Activated CD8-positive, alpha-beta memory T cell treated with anti-CD3 and anti-CD28 coated beads for 24 hours (primary cell): ENCODE measurements at places on chromosomes 7 and 10.

- no peak for DNase-seq
Measured at GRCh38 chr10:5493691-5494090, 5.7 kb downstream of the CALML5 start.

- DNase-seq, result no peak
Measured at GRCh38 chr7:73831834-73832651, 1.2 kb downstream of the CLDN4 start.

- no peak for DNase-seq
Measured at GRCh38 chr7:69696054-69696591, 97.8 kb downstream of the AUTS2 start.

- DNase-seq, result no peak
Measured at GRCh38 chr7:147670759-147671158, 919.8 kb upstream of the C7orf33 start.

DNA sequence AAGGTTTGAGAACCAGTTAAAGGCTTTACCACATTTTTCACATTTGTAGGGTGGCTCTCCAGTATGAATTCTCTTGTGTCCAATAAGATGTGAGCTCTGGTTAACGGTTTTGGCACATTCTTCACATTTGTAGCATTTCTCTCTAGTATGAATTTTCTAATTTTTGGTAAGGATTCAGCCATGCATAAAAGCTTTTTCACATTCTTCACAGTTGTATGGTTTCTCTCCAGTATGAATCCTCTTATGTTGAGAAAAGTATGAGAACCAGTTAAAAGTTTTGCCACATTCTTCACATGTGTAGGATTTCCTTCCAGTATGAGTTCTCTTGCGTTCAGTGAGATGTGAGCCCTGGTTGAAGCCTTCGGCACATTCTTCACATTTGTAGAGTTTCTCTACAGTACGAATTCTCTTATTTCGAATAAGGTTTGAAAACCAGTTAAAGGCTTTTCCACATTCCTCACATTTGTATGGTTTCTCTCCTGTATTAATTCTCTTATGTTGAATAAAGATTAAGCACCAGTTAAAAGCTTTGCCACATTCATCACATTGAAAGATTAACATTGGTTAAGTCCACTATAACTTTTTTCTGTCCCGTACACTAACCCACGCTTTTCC lies 33.2 kb upstream of the ZNF479 start:
- no peak for DNase-seq

GRCh38 chr10:121076776-121077715 lies 225.9 kb downstream of the WDR11 start:
- no peak for DNase-seq

DNA sequence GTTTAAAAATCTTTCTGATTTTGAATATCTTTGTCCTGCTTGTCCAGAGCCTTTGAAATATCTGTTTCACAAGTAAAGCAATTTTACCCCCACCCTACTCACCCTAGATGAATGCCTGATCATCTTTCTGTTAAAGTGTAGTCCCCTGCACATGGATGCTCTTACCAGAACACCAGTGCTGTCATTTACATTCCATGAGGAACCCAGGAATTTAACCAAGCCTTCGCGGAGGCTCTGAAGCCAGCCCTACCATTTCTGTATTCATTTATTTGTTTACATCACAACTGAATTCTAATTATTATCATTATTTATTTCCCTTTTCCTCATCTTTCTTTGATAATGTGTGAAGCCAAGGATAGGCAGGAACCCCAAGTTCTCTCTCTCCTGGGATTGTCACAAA lies 167.8 kb upstream of the MYO3A start:
- DNase-seq, result no peak

DNA sequence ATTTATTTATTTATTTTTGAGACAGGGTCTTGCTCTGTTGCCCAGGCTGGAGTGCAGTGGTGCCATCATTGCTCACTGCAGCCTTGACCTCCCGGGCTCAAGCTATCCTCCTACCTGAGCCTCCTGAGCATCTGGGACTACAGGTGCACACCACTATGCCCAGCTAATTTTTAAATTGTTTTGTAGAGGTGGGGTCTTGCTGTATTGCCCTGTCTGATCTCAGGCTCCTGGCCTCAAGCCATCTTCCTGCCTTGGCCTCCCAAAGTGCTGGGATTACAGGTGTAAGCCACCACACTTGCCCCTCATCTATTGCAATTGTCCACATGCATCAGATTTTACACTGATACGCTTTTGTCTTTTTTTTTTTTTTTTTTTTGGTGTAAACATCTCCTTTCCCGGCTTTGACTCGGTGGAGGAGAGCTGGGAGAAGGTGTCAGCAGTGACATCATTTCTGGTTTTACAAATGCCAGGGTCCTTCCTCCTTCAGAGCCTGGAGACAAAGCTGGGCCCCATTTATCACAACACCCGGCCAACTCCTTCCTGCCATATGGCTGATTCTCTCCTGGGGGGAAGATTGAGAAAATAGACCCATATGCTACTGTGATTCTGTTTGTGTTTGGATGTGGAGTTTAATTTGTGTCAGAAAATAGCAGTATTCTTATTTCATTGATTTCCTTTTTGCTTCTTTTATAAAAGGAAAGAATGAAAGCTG lies 61.3 kb downstream of the GALNT17 start:
- no peak for DNase-seq

GRCh38 chr7:149878523-149878921 lies 4.8 kb downstream of the ATP6V0E2 start:
- DNase-seq, result no peak

GRCh38 chr7:98470485-98471240 lies 69.8 kb upstream of the BAIAP2L1 start:
- DNase-seq, result peak; percentile 59

DNA sequence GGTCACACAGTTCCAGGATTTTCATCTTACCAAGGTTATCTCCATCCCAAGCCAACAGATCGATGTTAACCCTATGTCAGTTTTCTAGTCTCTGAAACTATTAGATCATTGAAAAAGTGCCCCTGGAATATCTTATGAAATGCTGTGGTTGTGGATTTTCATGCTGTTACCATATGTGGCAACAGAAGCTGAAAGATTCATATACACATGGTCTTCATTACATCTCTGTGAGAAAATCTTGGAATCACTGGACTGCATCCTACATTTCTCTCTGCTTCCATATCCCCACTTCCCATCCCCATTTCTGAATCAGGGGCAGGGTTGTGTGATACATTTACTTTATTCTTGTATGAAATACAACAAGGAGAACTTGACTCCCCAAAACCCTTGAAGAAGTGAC lies 146.1 kb downstream of the SLC16A9 start:
- DNase-seq, result no peak

DNA sequence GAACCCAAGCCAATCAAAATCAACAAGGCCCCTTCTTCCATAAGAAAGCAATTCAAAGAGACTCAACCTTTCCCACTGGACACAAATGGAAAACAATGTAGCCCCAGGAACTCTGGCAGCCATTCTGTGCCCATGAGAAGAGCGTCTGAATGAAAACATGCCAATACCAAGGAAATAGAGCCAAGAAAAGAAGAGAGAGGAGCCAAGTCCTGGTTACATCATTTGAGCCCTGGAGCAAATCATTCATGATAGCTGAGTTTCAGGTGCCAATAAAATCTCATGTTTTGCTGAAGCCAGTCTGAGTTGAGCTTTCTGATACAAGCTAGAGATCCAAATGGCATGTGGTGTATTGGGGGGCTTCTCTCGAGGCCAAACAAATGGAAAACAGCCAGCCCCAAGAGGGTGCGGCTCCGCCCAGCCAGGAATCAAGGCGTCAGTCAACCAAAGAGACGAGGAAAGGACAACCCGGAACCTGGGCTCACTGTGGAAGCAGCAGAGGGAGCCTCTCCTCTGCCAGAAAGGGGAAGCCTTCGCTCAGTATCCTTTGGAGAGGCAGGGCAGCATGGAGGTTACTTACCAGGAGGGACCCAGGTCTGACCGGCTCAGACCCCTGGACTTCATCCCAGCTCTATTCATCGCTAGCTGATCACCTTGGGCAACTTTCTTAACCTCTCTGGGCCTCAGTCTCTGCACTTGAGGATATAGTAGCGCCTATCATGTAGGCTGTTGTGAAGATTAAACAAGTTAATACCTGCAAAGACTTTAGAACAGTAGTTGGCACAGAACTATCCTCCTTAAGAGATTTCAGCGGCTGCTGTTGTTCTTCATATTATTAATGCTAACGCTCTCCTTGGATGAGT lies 61.8 kb downstream of the OAT start:
- DNase-seq, result no peak

DNA sequence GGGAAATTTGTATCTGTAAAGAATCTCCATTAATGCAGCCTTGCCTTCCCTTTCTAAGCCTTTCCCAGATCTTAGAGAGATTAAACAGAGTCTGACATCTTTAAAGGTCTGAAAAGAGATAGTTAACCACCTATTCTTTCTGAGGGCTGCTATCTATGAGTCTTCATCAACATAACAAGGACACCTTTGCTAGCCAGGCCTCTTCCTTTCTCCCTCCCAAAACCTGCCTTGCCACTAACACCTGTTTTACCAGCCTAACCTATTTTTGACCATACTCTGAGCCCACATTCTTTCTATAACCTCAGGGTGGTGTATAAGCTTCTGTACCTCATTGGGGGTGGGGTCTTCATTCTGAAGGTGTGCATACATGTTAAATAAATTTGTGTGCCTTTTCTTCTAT lies 217.1 kb downstream of the IPMK start:
- DNase-seq, result no peak
